Stomach (tissue), 19 donors: ENCODE measurements at places on chromosomes 1 and 21.
A peak's percentile ranks its signal among the peaks of the same experiment; 100 is the strongest.

GRCh38 chr1:221100611-221101010 lies 221.4 kb downstream of the HLX start:
- DNase-seq = no peak

- no peak for DNase-seq
Observed at GRCh38 chr1:45864167-45865106, 61.0 kb downstream of the MAST2 start.

- DNase-seq = no peak
Observed at GRCh38 chr1:21644348-21644747, 24.8 kb downstream of the RAP1GAP start.

GRCh38 chr1:229293528-229294204 lies 22.8 kb downstream of the RAB4A start:
- no peak for DNase-seq

DNA sequence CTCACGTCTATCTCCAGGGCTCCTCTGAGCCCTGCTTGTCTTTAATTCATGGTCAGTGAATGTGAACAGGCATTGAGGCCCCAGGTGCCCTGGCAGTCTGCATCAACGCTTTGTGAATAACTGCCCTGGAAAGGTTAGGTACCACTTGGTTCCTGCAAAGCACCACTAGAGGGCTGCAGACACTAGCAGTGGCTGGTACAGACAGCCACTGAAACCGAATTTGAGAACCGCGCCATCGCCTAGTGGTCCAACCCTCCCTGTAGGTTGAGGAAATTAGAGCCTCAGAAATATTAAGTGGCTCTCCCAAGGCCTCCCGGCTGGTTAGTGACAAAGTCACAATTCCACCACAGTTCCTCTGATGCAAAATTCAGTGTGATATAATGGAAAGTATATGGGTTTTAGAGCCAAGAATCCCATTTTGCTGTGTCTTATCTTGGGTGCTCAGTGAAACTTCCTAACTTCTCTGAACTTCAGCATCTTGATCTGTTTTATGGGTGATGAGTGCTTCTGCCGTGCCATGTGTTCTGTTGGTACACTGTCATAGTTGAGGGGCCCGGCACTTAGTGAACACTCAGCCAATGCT lies 46.2 kb upstream of the BCL9 start:
- DNase-seq = peak; percentile 91

DNA sequence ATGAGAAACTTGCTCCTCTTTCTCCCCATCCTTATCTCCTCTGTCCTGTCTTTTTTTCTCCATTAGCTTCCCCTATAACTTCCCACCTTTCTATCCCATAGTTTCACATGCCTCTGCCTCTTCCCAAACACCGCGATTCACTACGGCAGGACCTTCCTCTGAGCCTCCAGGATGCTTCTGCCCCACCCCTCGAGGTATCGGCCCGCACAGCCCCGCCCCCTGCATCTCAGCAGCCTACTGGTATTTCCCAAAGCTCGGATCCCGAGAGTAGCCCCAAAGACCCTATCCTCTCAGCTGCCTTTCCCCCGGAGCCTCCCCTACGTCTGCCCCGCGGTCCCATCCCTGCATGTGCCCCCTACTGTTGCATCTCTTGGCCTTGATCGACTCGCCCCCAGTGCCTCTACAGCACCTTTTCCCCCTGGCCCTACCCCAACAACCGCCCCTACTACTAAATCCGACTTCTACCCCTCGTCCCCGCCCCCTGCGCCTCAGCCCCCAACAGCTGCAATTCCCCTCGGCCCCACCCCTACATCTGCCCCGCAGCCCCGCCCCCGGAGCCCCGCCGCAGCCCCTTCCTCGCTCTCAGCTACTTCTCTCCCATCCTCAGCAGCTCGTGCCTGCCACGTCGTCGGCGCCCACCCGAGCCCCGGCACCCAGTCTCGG lies 512 bp downstream of the PIAS3 start:
- peak; percentile 61 for DNase-seq

GRCh38 chr1:11881749-11882441 lies 23.1 kb upstream of the NPPB start:
- no peak for DNase-seq

- no peak for DNase-seq
Observed at GRCh38 chr1:1196431-1197187, 9.8 kb downstream of the TNFRSF18 start.

- no peak for DNase-seq
Observed at GRCh38 chr1:7539769-7540175, 231.3 kb upstream of the VAMP3 start.

GRCh38 chr1:172640111-172640510 lies 18.8 kb upstream of the FASLG start:
- no peak for DNase-seq

GRCh38 chr1:172220376-172220775 lies 200.1 kb upstream of the C1orf105 start:
- DNase-seq = no peak

- DNase-seq = no peak
Observed at GRCh38 chr1:246755419-246755818, 31.2 kb downstream of the SCCPDH start.

DNA sequence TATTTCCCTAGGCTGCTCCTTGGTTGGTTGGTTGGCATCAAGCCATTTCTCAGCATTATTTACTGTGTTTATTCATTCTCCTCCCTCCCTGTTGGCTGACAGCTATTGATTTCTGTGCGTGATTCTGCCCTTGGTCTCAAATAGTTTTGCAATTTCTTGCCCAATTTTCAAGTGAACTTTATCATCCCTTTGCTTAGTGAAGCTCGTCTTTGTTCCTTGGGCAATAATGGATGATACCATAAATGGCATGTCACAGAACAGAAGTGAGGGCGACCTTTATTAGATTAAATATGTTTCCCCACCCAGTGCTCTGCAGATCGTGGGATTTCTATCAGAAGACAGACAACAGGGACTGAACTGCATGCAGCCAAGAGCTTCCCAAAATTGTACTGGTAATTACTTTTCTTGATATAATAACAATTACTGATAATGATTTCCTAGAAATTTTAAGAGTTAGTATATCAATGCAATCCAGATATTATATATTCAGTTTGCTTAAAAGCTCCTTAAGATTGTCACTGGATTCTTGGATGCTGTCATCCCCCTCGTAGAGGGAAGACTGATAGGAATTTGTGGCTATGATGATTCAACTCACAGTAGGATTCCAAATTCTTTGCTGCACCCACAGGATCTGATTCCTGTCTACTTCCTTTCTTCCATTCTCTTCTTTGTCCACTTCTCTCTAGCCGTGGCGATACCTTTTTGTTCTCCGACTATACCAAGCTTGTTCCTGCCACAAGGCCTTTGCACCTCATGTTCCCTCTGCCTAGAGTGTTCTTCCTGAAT lies 122.1 kb upstream of the KAZN start:
- no peak for DNase-seq
